ENCODE measurements at places on chromosomes 2 and 18. TPM values are rescaled to one million over a fixed set of nuclear protein-coding genes. Genes with fewer than 3 reads are reported as not detected.

The GNLY gene
- total RNA-seq = 1.5 TPM

The IL36G gene
- total RNA-seq = not detected

- DNase-seq = no peak
Observed at GRCh38 chr2:31110431-31110830, 27.8 kb downstream of the GALNT14 start.

DNA sequence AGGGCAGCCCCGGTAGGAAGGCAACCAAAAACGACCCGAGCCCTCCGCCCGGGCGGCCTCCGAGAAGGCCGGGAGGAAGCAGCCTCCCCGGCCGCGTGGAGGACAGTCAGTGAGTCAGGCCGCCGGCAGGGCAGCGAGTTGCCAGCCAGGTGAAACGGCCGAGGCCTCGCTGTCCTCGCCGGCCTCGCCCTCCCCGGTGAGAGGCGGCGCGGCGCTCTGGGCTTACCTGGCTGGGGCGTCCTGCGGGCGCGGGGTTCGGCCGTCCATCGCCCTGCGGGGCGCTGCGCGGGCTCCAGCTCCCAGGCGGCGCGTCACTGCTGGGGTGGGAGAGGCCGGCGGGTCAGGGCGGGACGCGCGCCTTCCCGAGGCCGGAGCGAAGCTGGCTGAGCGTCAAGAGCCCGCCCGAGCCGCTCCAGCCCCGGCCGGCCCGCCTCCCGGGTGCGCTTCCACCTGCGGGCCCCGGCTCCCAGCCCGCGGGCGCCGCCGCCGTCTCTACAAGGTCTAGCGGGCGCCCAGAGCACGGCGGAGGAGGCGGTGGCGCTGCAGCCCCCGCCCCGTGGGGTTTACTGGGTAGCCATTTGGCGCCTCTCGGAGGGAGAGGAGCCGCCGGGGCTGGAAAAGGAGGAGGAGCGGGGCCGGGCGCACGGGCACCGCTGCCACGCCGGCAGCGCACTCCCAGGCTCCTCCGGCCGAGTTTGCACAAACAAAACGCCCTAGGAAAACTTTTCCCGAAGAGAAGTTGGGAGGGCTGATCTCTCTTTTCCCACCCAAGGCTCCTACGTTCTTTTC is 499 bp downstream of the COBLL1 start:
- peak; percentile 84 for DNase-seq

GRCh38 chr2:173898996-173899395 is 66.2 kb downstream of the SP3 start:
- DNase-seq = no peak

The ALK gene
- total RNA-seq = 0.14 TPM

All from left ventricle myocardium inferior (tissue), 1 donor.